KBM-7 (cell line): ENCODE measurements at places on chromosomes 6 and 20.
A peak's percentile ranks its signal among the peaks of the same experiment; 100 is the strongest.

GRCh38 chr6:153086225-153086990, 44.7 kb downstream of the RGS17 start:
- no peak for DNase-seq

DNA sequence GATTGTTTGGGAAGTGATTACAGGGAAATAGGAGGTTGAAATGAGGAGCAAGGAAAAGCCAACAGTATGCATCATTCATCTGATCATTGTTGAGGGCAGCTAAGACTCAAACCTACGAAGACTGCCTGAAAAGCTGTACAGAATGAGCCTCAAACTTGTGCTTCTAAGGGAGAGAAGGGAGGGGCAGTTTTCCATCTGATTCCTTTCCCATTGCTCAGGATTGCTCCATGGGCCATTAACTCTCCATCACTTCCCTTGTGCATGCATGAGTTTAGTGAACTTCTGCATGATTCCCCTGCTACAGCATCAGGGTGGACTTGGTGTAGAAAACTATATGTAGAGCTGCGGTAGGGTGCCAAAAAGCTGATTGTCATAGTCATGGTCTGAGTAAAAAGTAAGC, 742.7 kb upstream of the SLC35B3 start:
- DNase-seq = no peak

- DNase-seq = no peak
Measured at GRCh38 chr6:17602888-17603287, 2.8 kb downstream of the FAM8A1 start.

GRCh38 chr6:51474022-51474975, 613.1 kb downstream of the PKHD1 start:
- no peak for DNase-seq

- peak; percentile 28 for DNase-seq
Measured at GRCh38 chr6:36850021-36850420, 10.8 kb upstream of the CPNE5 start.
